ENCODE measurements at places on chromosomes 13 and 19.

DNA sequence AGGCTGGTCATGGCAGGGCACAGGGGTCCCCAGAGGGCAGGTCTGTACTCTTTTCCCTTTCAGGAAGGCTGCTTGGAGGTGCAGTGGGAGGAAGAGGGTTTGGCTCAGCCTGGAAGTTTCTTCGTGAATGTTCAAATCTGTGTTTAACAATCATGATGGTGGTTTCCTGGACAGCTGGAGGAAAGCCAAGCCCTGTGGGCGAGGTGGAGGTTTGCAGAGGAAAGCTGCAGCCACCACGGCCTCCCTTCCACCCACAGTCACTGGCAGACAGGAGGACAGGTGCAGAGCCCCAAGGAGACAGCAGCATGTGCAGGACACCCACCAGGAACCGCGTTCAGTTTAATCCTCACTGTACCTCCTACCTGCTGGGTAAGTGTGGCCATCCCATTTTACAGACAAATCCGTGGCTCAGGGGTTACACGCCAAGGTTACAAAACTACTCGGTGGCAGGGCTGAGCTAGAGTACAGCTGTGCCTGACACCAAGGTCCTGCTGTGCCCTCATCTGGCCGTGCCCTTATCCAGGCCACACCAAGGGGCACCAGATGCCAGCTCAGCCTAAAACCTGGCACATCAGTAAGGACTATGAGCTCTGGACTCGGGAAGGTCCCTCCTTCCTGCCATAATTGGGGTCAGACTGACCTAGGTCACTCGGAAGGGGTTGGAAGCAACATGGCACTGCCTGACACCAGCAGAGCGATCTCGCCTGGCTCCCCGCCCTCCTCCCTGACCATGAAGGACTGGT, 34.1 kb downstream of the SUGP2 start:
- no peak for DNase-seq

DNA sequence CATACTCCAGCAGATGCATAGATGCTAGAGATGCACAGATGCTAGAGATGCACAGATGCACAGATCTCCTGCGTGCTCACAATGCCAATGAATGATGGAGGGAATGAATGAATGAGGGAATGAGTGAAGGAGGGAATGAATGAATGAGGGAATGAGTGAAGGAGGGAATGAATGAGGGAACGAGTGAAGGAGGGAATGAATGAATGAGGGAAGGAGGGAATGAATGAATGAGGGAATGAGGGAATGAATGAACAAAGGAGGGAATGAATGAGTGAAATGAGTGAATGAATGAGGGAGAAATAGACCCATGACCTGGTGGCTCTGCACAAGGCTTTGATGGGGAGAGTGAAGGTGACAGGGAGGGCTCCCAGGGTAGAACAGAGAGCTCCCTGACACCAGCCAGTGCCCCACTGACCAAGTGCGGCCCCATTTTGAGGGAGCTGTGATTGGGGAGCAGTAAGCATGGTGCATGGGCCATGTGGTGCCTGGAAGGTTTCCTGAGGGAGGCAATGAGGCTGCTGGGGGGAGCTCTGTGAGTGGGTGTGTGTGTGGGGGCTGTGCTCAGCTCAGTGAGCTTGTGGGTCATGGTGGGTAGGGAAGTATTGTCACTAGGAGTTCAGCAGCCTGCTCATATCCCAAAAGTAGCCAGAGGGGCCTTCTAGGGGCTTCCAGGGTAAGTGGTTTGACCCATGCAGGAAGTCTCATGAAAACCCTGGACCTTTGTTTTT, 12.7 kb downstream of the SLC27A1 start:
- no peak for DNase-seq

DNA sequence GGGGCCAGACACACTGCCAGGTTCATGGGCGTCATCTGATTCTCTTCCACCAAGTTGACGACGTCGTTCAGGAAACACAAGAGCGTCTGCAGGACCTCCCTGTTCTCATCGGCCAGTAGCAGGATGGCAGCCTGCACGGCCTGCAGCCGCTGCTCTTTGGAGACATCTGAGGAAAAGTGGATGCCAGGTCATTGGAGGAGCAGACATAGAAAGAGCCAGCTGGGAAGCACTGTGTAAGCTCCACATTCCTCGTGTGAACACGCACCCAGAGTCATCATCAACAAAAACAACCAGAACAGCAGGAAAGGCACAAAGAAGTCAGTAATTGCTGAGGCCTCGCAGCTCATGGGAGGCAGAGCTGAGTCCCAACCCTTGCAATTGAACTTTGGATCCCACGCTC, 96.5 kb downstream of the KL start:
- no peak for DNase-seq

DNA sequence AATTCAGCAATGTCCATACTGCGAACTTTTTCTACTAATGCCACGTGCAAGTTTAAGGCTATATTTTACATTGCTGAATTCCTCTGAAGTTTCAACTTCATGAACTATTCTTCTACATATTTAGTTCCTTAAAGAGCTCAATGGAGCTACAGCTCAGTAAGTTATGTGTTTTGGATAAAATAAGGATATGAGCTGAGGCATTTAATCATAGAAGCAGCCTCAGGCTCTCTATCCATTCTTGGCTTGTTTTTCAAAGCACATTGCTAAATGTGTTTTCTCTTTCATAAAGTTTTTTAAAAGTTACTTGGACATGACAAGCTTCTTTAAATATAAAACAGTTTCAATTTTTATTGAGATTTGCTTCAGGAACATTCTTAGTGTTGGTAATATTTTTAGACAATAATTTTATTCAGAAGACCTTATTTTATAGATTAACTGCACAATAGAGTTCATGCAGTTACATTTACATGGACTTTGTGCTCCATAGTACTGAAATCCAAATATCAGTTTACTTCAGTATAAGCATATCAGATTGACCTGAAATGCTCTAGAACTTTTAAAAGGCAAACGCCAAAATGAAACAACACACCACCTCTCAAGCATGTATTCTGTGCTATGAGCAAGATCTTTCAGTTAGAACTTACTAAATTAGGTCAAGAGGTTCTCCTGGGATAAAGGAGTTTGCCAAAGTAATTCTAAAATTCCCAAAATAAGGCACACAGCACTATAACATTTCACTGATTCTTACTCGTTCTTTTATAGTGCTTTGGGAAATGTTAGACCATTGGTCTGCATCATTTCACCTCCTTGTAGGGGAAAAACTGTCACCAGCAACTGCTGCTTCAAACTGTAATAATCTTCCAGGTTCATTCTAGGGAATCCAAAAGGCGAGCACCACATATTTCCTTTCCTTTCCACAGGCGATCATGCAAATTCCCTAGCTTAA, 275.5 kb downstream of the ENOX1 start:
- no peak for DNase-seq

- no peak for DNase-seq
These were observed 94.6 kb downstream of the DACH1 start for GRCh38 chr13:71772361-71772760.

- DNase-seq: no peak
These were observed 5.3 kb upstream of the F2RL3 start for GRCh38 chr19:16883522-16883921.

DNA sequence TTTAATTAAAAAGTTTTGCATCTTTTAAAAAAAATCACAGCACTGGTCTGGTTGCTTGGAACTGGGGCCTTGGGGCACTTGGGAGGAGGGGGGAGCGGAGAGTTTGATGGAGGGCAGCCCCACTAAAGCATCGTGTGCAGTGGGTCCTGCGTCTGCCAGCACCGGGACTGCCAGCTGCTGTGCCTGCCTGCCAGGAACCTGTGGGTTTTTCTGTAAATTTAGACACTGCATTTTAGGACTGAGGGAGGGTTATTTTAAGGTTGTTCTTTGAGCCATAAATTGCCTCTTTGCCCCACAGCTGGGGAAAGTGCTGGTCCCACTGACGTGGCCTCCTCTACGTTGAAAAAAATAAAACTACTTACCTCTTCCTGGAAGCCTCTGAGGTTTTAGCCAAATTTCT, 2.9 kb downstream of the KLF2 start:
- DNase-seq: no peak

DNA sequence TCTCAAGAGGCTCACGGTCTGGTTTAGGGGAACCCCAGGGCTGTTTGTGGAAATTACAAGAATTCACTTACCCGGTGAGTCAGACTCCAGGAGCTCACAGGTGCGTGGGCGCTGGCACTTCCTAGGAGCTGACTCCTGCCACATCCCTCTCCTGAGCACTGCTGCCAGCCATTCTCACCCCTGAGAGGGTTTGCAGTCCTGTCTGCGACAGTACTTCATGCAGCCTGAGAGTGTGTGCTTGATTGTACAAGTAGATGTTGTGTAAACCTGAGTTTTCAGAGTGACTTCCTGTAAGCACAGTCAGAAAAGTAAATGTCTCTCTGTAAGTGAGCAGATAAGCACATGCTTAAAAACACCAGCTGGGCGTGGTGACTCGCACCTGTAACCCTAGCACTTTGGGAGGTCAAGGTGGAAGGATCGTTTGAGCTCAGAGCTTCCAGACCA, 8.1 kb downstream of the MRPL4 start:
- no peak for DNase-seq

DNA sequence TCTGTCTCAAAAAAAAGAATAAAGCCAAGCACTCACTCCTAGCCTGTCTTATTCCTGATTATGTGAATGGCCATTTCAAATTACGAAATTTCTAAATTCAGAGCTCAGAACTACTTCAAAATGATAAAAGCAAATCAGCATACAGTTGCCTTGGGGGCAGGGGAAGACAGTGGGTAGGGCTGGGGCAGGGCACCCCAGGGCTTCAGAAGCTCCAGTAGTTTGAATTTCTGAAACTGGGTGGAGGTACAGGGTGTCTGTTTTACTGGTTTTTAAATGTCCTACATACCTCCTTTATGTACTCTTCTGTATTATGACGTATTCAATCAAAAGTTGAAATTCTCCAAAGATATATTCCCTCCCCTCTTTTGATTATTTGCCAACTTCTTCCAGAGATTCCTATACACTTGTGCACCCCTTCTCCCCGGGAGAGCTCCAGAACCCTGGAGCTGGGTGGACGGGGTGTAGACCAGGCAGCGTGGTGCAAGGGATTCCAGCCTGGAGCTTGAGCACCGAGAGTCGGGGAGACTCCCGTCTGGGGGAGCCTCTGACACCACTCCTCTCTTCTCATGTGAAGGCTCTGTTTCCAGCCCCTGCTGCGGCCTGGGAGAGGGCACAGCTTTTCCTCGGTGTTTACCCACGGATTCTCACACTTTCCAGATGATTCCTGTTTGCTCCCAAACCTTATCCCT, 84.7 kb upstream of the GPR183 start:
- DNase-seq: no peak

DNA sequence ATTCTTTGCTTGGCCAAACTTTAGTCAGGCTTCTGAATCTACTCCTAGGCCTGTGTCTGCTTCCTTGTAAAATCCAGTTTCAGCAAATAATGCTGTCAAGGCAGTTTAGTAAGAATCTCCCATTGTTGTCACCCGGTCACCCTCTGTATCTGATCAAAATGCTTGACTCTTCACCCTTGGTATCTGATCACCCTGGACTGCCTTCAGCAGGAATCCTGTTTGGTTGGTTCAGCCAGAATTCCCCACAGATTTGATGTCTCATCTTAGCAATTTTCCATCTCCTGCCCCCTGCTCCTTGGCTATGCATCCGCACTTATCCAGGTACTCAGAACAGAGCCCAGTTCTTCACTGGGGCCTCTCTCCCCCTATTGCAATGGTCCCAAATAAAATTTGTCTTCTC, 172.4 kb upstream of the UBL3 start:
- no peak for DNase-seq

DNA sequence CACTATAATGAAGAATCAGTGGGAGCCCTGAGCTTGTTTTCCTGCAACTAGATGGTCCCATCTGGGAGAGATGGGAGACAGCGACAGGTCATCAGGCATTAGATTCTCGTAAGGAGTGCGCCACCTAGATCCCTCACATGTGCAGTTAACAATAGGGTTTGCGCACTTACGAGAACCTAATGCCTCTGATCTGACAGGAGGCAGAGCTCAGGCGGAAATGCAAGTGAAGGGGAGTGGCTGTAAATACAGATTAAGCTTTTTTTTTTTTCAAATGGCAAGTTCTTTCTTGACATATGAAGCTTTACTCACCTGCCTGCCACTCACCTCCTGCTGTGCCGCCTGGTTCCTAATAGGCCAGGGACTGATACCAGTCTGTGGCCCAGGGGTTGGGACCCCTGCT, 14.4 kb downstream of the CDC16 start:
- DNase-seq: no peak

DNA sequence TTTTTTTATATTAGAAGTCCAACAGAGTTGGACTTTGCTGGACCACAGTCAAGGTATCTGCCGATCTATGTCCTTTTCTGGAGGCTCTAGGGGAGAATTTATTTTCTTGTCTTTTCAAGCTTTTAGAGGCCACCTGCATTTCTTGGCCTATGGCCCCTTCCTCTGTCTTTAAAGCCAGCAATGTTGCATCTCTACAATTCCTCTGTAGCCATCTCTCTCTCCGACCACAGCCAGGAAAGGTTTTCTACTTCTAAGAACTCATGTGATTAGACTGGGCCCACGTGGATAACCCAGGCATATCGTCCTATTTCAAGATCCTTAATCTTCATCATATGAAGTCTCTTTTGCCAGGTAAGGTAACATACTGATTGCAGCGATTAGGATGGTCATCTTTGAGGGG, 43.5 kb upstream of the RGCC start:
- DNase-seq: no peak

- no peak for DNase-seq
These were observed 53.6 kb downstream of the SMARCA4 start for GRCh38 chr19:11014403-11014911.

GRCh38 chr13:97749174-97749573, 204.3 kb upstream of the IPO5 start:
- no peak for DNase-seq

- no peak for DNase-seq
These were observed 61.2 kb upstream of the MIR17HG start for GRCh38 chr13:91286317-91286716.

DNA sequence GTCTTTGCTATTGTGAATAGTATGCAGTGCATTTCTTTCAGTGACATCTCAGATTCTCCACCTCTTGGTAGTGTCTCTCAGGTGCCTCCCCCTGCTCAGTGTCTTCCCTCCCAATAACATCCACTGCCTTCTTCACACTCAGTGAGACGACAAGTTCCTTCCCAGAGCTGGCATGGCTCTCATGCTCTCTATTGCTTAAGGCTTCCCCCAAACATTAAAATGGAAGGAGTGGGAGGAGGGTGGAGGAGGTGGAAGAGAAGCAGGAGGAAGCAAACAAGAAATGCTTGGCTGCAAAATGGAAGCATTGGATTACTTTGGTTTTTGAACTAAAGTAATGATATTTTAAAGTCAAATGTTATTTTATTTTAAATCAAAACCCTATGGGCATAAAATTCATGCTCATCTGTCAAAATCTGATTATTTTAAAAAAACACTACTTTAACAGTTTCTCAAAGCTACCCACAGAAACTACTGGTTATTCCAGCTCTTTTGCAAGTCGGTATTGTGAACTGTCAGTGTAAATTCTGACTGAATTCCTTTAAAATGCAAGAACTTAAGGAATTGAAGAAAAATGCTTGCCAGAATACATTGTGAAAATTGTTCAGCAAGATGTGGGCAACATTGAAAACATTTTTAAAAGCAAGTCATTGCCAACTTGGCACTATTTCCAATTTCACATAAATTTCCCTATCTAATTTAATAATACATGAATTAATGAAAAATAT, 727.6 kb upstream of the ARGLU1 start:
- no peak for DNase-seq

Measured in NCI-H1436 treated with DMSO at 0.1 percent for 48 hours (cell line).